NCI-H2081 (cell line): ENCODE measurements at places on chromosomes 3 and 15.

DNA sequence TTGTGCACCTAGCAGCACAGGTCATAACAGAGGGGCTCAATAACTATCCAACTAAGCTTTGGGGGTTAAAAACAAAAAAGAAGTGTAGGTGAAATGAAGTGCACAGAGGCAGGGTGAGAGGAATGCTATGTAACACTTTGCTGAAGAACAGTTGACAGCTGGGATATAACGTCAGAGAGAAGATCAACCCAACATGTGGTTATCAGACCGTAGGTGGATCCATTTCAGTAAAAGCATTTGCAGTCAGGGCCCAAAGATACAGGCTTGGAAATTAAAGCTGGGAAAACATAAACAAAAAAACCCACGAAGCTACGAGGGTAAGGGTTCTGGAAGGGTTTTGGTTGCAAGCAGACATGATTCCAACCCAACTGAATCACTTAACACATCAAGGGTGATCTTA lies 377.5 kb upstream of the NR2F2 start:
- no peak for DNase-seq

DNA sequence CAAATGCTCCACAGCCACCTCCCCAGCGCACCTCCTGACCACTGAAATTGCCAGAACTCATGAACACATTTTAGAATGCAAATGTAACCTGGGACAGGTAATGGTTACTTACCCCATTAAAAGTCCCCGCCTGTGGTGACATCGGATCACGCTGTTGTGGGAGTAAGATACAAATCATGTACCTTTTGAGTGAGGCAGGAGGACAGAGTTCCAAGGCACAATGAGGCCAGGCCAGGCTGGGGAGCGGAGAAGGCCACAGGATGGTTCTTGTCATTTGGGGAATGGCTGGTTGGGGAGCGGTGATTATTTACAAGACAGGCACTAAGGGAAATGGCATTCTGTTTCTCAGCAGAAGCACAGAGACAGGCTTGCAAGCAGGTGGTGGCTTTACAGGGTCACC lies 490.0 kb downstream of the EDEM1 start:
- DNase-seq: no peak

DNA sequence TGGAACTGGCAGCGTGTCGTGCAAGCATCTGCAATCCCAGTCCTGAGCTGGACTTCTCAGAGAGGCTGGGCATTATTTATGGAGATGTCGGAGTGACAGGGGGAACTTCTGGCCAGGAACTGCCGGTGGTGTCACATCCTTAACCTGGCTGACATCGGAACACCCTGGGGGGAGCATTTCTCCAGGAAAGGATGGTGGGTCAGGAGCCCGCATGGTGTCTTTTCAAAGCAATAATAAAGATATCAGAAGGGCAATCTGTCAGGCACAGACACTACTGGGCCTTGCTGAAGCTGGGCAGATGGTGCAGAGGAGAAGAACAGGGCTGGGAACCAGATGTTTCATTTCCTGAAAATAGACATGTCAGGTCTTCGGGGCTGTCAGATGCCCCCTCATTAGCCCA lies 133.5 kb downstream of the WNT7A start:
- DNase-seq: no peak

GRCh38 chr15:34721802-34722438 lies 32.9 kb downstream of the GJD2 start:
- DNase-seq: no peak

GRCh38 chr3:19596408-19596807 lies 337.6 kb downstream of the EFHB start:
- DNase-seq: no peak

DNA sequence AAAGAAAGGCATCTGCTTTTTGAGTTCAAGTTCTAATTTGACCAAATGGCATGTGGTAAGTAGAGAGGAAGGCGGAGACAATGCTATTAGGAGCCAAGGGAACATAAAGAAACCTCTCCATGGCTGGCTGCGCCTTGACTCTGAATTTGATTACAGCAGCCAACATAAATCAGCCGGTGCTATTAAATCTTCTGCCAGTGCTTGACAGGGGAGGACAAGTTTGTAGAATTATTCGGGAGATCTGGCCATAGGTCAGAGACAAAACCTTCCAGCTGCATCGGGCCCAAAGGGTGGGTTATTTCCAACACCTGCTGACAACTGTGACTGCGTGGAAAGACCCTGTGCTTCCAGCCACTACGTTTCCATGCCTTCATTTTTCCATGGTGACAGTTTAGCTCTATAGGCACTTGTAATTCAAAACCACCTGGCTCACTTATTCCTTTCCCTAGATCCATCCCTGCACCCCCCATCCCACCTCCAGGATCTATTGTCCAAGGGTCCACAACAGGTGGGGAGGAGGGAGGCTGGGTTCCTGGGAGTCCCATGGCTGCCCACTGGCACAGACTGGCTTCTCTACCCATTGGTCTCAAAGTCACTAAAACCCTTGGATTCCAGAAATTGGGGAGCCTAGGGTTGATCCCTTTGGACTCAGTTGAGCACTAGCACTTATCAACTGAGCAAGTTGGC lies 15.9 kb downstream of the COLQ start:
- no peak for DNase-seq

DNA sequence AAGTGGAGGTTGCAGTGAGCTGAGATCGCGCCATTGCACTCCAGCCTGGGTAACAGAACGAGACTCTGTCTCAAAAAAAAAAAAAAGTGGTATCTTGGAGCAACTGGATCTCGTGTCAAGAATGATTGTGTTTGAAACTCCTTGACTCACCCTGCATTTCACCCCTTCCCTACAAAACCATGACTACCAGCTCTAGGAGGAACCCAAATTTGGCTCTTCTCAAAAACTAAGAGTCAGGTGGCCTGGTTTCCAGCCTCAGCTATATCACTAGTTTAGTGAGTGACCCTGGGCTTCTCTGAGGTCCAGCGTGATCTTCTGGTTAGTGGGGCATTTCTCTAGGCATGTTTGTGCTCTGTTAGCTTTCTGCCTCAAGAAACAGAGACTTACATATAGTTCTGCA lies 222.1 kb downstream of the FAM43A start:
- no peak for DNase-seq

GRCh38 chr15:64333986-64334929 lies 21.7 kb downstream of the CSNK1G1 start:
- DNase-seq: no peak

DNA sequence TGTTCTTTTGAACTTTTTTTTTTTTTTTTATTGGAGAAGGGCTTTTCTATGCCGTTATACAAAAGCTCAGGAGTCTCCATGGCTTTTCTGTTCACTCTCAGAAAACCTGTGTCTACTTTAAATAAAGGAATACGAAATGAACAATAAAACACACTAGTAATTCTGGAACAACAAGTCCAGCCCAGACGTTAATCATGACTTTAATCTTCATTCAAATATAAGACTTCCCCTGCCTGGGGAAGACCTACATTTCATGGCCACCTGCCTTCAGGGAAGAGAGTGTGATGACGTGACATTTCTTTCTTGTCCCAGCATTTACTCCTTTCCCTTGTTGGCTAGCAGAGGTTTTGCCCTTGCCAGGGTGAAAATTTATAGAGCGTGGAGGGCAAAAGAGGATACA lies 564.5 kb downstream of the PDCD6IP start:
- no peak for DNase-seq

- DNase-seq: no peak
Observed at GRCh38 chr3:45881078-45882022, 5.0 kb upstream of the CCR9 start.

DNA sequence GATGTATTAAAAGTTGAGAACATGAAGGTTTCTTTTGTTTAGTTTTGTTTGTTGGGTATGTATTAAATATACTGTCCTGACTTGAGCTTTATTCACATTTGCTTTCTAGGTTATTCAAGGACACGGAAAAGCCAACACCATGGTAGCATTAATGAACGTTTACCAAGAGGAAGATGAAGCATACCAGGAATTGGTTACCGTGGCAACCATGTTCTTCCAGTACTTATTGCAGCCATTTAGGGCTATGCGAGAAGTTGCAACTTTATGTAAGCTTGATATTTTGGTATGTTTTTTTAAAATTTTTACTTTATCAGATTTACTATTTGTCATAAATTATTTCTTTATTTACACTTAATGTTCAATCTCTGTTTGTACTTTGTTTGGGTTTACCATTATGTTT lies 3.6 kb downstream of the WHAMM start:
- no peak for DNase-seq

- no peak for DNase-seq
Observed at GRCh38 chr3:134608771-134609435, 41.9 kb downstream of the KY start.

- no peak for DNase-seq
Observed at GRCh38 chr3:28674212-28674611, 325.6 kb upstream of the AZI2 start.
